ENCODE measurements at places on chromosomes 13 and 19.

GRCh38 chr13:109275852-109276251, 510.5 kb downstream of the IRS2 start:
- DNase-seq: no peak

DNA sequence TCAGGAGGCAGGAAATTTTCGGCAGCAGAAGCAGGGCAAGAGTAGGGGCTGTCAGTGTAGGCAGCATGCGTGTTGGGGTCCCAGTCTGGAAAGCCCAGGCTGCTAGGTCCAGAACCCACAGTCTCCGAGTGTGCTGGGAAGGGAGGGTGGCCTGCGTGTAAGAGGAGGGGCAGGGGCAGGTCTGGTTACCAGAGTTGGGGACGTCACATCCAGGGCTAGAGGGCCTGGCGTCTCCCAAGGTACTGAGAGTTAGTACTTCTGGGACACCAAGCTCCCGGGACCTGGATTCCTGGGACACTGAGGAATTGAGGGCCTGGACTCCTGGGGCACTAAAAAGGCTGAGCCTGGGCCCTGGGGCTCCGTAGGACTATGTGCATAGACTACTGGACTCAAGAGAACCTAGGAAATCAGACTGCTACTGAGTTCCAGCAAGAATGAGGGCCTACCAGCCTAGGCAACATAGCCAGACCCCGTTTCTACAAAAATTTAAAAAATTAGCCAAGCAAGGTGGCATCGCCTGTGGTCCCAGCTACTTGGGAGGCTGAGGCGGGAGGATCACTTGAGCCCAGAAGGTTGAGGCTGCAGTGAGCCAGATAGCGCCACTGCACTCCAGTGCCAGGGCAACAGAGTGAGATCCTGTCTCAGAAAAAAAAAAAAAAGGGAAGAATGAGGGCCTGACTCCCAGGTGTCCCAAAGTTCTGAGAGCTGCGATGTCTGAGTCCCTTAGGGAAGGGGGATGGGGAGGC, 2.5 kb downstream of the NFKBID start:
- no peak for DNase-seq

- no peak for DNase-seq
Measured at GRCh38 chr13:99501848-99502301, 603 bp downstream of the TM9SF2 start.

DNA sequence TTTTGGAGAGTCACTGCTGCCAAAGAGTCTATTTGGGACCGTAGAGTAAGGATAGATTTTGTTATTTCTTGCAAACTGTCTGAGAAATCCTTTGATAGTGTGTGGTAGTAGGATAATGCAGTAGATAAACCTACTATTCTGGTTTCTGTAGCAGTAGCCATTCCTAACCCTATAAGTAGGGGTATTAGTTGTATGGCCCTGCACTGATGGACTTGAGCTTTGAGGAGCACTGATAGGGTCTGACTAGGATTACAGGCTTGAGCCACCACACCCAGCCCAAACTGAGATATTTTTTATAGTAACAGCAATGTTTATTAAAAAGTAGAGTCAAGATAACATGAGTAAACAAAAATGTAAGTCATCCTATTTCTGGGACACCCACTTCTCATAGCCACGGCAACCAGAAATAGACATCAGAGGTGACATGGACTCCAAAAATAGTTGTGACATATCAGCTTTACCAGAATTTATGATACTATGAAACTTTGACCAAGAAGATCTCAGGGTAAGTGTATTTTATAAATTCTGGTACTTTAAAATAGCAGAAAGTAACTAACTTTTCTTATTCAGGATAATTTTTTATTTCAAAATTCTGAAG, 479.1 kb downstream of the SUCLA2 start:
- no peak for DNase-seq

DNA sequence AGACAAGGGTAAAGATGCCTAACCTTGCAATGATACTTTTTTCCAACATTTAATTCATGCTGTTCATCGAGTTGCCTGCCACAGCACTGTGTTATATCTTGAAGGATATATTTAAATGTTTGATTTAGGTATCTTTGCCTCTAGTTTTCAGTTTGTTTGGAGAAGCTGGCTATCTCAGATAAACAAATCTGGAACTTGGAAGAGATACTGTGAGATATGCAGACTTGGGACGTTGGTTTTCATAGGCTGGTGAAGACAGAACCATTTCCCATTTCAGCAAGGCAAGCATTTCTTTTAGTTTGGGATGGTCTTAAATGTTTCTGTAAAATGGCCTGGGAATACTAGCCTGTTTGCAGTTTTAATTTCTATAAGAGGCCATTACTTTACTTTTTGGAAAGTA, 3.3 kb downstream of the RNASEH2B start:
- no peak for DNase-seq

- DNase-seq: no peak
Measured at GRCh38 chr19:32750441-32751055, 31.0 kb downstream of the TDRD12 start.

- DNase-seq: no peak
Measured at GRCh38 chr19:47824396-47824795, 2.7 kb downstream of the CRX start.

GRCh38 chr13:58238972-58239773, 607.6 kb downstream of the PCDH17 start:
- no peak for DNase-seq

GRCh38 chr19:52923778-52924593, 758 bp upstream of the ZNF888 start:
- no peak for DNase-seq

- no peak for DNase-seq
Measured at GRCh38 chr13:41547251-41548000, 90.1 kb downstream of the RGCC start.

DNA sequence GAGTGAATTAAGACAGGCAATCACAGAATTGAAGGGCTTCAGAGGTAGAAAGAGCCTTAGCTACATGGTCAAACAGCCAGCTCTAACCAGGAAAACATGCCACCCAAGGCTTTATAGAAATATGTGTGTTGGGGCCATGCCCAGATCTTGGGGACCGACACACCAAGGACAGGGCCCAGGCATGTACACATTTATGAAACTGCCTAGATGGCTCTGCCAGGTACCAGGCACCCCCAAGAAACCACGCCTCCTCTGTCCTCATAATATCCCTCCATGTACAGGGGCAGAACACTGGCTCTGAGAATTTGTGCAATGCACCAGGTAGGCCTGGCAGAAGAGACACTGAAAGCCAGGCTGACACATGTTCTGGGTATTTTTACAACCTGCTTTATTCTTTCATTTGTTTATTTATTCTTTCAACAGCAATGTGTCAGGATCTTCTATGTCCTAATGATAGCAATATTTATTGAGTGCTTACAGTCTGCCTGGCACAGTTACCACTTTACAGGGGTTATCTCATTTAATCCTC, 137.9 kb upstream of the LSM14A start:
- DNase-seq: no peak

DNA sequence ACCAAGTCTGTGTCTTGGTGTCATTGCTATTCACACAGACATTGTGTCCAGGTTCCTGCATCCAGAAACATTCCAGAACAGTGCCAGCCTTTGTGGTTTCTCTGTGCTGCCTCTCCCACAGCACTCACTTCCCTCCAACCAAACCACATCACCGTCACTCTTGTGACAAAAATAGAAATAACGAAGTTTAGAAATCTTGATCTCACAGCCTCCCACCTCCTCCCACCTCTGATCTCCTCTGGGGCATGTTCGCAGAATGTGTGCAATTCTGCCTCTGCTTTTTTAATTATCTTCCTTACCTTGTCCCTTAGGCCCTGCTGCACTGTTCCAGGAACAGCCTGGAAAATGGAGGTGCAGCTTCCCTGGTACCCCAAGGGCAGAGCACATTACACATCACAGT, 8.7 kb upstream of the SERPINE3 start:
- no peak for DNase-seq

GRCh38 chr19:32881766-32882165, 12.2 kb upstream of the SLC7A9 start:
- DNase-seq: peak; percentile 44

GRCh38 chr19:7926021-7926726, at the start of gene CTXN1:
CTXN1 (minus strand) TSS chr19:7926135; CDS start chr19:7925538, 597 bp downstream.
- DNase-seq: no peak

- no peak for DNase-seq
Measured at GRCh38 chr19:50547385-50548190, 20.6 kb downstream of the LRRC4B start.

DNA sequence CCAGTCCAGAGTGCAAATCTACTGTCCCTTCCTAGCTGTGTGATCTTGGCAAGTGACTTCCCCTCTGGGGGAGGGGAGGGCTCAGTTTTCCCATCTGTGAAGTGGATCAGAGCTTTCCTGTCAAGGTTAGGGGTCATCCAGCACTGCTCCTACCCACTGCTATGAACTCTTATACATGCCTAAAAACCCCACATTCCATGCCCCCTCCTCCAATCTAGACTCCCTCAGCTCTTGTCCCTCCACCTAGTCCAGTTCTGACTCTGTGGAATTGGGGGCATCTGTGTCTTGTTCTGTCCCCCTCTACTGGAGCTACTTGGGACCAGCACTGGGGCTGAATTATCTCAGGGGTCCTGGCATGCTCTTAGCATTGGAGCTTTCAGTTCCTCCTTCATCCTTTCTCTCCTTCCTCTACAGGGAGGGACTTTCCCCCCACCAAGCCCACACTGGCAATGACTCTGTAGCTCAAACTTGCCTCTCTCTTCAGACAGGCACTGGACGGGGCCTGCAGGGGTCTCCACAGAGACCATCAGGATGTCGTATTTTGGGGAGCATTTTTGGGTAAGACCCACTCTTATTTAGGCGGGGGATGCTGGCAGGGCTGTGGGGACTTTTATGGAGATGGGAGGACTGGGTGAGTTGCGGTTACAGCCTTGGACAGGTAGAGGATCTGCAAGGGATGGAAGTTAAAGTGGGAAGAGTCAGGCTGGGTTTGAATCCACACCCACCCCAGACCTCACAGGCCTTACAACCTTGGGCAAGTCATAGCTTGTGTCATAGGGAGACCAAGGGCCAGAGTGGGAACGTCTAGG, 3.6 kb downstream of the FCHO1 start:
- no peak for DNase-seq

- DNase-seq: no peak
Measured at GRCh38 chr13:112366907-112367646, 9.1 kb upstream of the SPACA7 start.

DNA sequence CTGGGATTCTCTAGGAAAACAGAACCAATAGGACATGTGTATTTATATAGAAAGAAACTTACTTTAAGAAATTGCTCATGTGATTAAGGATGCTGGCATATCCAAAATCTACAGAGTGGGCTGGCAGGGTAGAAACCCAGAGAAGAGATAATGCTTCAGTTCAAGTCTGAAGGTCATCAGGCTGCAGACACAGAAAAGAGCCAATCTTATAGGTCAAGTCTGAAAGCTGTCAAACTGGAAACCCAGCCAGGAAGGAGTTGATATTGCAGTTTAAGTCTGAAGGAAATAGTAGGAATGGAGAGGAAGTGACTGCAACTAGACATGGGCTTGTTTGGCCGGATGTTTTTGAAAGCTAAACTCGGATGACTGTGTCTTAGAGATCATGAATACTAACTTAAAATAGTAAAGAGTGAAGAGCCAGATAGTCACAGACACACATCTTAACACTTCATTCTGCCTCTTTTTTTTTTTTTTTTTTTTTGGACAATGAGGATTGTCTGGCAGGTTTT, 125.3 kb upstream of the GPC6 start:
- no peak for DNase-seq

DNA sequence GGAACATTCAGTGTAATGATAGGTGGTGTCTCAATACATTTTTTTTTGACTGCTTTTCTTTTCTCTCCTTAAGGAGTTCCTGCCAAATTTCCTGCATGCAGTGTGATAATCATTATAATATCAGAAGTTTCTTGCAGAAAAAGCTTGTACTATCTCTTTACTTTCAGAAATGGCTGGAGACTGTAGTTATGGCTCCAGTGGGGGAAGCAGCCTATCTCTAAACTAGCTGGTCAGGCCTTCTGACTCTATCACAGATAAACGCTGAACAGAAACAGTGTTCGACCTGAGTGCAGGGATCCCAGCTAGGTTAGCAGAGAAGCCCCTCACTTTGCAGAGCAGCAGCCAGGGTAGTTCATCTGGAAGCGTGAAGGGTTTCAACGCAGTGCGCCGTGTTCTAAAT, 1.9 kb downstream of the CCNE1 start:
- no peak for DNase-seq

- DNase-seq: no peak
Measured at GRCh38 chr13:44870456-44870929, 118.8 kb downstream of the NUFIP1 start.

DNA sequence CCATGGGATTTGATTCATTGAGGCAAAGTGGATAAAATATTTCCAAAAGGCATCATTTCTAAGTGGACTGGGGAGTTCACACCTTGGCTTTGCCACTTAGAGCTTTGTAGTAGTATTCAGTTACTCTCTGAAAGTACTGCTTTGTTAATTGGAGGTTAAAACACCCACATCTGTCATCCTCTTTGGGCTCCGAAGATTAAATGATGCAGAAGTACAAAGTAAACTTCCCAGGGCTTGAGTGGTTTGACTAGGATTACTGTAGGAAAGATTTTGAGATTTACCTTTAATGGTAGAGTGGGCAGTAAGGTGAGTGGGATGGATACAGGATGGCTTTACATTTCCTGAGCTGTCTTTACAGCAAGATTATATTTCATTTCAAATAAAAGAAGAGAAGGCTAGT, 42.4 kb downstream of the WASF3 start:
- DNase-seq: no peak

DNA sequence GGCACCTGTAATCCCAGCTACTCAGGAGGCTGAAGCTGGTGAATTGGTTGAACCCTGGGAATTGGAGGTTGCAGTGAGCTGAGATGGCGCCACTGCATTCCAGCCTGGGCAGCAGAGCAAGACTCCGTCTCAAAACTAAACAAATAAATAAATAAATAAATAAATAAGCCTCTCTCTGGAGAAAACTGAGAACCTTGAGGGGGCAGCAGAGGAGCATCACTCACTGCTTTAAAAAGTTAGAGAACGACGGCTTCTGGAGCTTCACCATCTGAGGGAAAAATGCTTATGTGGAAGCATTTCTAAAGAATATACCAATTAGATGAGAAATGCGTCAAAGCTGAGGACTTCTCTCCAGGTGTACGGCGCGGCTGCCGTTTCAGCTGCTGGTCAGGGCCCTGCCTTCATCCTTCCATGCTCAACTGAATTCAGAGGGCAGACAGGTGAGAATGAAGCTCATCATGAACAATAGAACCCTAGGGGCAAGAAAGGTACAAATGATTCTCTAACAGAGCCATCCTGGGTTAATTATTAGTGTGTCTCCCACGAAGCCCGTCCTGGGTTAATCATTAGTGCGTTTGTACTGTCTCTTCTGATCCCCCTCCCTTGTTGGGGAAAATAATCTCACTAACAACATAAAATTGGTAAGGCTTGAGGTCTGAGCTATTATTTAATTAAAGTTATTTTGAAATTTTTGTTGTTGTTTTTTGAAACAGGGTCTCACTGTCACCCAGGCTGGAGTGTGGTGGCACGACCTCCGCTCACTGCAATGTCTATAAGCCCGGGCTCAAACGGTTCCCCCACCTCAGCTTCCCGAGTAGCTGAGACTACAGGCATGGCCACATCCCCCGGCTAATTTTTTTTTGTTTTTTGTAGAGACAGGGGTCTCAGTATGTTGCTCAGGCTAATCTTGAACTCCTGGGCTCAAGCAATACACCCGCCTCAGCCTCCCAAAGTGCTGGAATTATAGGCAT, 80.1 kb downstream of the IPO5 start:
- no peak for DNase-seq
